ENCODE measurements at places on chromosomes 4 and X. TPM values are rescaled to one million over a fixed set of nuclear protein-coding genes. Genes with fewer than 3 reads are reported as not detected.

MGAT4D gene
- not detected for total RNA-seq

KLHL13 gene
- total RNA-seq: 0.88 TPM

BDH2 gene
- total RNA-seq: 66.9 TPM

IL21 gene
- total RNA-seq: not detected

SYN1 gene
- total RNA-seq: 1.7 TPM

CD38 gene
- total RNA-seq: 0.12 TPM
